NCI-H1694 treated with DMSO at 0.1 percent for 48 hours (cell line): ENCODE measurements at places on chromosomes 5 and 9.

- no peak for DNase-seq
Observed at GRCh38 chr9:33649463-33649862, 125.4 kb downstream of the ANKRD18B start.

GRCh38 chr9:127058011-127058644 lies 64.3 kb downstream of the ANGPTL2 start:
- DNase-seq: no peak

- DNase-seq: no peak
Observed at GRCh38 chr5:138986186-138986800, 111.2 kb upstream of the LRRTM2 start.

GRCh38 chr9:81052846-81053245 lies 636.5 kb downstream of the TLE1 start:
- no peak for DNase-seq

GRCh38 chr5:43729846-43730478 lies 127.0 kb downstream of the NNT start:
- DNase-seq: peak; percentile 49

DNA sequence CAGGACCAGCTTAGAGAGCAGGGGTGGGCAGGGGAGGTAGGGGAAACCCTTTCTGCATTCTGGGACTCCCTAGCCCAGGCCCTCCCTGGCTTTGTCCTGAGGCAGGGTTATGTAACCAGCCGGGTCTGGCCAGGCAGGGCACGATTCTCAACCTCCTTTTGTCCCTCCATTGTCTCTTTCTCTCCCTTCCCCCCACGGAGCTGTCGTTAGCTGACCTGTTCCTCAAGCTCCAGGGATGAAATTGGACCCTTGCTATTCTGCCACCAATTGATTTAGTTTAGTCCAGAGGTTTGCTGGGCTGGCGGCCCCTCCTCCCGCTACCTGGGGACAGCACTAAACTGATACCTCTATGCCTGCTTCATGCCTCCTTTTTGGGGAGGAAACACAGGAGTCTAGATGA lies 9.4 kb upstream of the NDST1 start:
- DNase-seq: no peak

GRCh38 chr5:41191249-41191648 lies 22.1 kb downstream of the C6 start:
- no peak for DNase-seq

GRCh38 chr5:180641566-180641900 lies 7.9 kb downstream of the FLT4 start:
- DNase-seq: no peak

DNA sequence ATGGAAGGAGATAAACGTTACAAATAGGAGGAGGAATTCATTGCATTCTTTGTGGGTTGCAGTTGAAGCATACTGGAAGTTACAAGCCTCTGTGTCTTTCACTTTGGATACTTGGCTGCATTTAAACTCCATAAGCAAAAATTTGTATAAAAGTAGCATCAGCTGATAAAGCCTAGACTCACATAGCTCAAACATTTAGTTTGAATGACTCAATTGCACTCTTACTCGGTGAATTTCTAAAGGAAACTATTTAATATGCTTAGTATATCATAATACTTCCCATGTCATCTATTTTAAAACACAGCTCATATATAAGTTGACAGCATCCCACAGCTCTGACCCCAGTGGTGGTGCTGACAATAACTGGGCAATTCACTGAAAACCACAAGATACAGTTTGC lies 596.6 kb upstream of the ZNF608 start:
- DNase-seq: no peak

DNA sequence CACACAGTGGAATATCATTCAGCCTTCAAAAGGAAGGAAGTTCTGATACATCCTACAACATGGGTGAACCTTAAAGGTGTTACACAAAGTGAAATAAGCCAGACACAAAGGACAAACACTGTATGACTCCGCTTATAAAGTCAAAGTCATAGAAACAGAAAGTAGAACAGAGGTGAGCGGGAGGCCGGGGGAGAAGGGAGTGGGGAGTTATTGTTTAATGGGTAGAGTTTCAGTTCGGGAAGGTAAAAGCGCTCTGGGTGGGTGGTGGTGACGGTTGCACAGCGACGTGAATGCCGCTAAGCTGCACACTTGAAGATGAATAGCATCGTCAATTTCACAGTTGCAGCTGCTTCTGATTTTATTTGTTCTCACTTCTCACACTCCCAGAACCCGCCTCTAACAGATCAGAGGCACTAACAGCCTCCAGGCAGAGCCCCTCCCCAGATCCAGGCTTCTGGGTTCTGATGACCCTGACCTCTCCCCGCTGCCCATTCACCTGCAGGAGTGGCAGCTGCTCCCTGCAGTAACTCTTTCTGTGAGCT lies 34.1 kb downstream of the BNIP1 start:
- DNase-seq: no peak

DNA sequence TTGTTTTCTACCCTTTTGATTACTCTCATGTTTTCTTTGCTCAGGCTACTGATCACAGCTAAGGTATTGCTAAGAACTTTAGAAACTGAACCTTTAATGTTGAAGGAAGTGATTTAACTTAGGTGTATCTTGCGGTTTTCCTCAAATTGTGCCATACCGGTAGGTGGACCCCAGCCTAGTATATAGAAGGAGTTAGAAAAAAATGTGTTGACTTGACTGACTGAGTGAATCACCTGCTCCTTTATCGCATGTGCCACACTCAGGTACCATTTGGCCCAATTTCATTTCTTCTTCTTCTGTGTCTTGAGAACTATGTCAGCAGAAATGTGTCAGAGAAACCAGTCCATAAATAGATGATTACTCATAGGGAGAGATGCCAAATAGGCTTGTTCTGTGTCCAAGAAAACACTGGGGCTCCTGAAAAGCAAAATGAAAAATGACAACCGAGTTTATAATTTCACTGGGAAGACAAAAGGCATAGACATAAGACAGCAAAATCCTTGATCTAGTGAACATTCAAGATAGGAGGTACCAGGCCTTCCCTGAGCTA lies 19.4 kb downstream of the PLPPR1 start:
- peak; percentile 1 for DNase-seq

- DNase-seq: no peak
Observed at GRCh38 chr5:74289238-74289637, 351.3 kb downstream of the ENC1 start.

GRCh38 chr5:167861129-167861927 lies 430.1 kb upstream of the WWC1 start:
- no peak for DNase-seq

DNA sequence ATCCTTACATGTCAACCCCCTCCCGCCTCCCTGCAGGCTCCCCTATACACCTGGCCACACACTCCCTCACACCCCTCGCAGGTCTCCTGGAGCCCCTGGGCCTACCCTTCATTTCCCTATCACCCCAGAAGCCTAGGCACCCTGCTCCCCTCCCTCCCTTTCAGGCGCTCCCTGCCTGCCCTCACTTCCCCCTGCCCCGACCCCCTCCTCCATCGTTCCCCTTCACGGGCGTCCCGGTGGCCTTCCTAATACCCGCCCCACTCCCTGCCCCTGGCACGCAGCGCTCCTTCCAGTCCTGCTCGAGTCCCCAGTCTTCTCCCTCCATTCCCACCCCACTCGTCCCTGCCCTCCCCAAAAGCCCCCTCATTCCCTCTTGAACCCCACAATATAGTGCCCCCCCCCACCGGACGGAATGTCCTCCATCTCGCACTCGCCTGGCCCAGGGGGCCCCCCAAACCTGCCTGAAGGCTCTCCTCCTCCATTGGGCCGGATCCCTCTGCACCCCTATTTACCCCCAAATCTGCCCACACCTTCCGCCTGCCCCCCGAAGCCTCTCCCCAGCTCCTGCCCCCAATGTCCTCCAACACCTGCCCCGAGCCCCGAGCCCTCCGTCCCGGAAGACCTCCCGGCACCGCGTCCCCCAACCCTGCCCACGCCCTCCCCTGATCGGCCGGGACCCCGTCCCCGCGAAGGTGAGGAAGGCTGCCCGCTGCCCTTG lies 746 bp downstream of the STRBP start:
- no peak for DNase-seq

GRCh38 chr9:121194730-121195129 lies 6.9 kb downstream of the RAB14 start:
- DNase-seq: no peak
